Activated T-helper 1 cell treated with anti-CD3 and anti-CD28 coated beads, Interleukin-12 subunit alpha, Interleukin-12 subunit beta, Interleukin-2, Interleukin-4 antibody, amounts not matched to agents 30 ng/mL and 10 ng/mL and 1 ng/mL, durations not matched to agents 14 hours and 24 hours and 36 hours (primary cell): ENCODE measurements at places on chromosomes 4 and X. TPM values are rescaled to one million over a fixed set of nuclear protein-coding genes. Genes with fewer than 3 reads are reported as not detected.

GRCh38 chrX:17098516-17099247, 152.2 kb downstream of the REPS2 start:
- no peak for DNase-seq

GRCh38 chrX:65841263-65841662, 173.8 kb downstream of the MSN start:
- no peak for DNase-seq

- no peak for DNase-seq
Observed at GRCh38 chr4:14387647-14388046, 614.6 kb upstream of the CPEB2 start.

DNA sequence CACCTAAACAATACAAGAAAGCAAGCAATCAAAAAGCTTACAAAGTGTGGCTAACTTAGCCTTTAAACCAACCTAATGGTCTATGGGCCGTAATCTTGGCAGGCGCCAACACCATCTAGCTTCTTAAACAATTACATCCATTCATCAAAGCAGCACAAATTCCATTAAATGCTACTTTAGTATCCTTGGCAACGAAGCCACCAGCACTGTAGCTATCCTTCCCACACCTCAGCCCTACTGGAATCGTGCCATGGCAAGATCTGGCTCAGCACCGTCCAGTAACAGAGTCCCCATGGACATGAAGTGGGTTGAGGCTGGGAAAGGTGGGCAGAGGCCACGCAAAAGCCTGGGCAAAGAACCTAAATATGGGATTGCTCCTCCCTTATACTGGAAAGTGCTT, 91.6 kb upstream of the MAP3K15 start:
- no peak for DNase-seq

DNA sequence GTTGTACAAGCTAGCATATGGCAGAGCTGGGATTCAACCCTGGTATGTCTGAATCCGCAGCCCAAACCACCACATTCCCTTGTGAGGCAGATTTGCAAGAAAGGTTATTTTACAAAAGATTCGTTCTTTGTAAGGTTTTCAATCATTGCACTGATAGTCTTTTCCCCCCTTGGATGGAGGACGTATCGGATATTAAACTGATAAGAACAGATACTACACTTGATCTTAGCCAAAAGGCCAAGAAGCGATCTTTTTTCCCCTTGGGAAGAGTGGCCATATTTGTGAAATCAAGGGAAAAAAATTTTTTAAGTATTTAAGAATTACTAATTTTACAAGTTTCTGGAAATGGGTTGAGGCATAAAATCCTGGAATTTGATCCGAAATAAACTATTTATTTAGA, 34.4 kb upstream of the MSMO1 start:
- DNase-seq = no peak

GRCh38 chr4:87228262-87228860, 7.9 kb upstream of the KLHL8 start:
- DNase-seq = no peak

DNA sequence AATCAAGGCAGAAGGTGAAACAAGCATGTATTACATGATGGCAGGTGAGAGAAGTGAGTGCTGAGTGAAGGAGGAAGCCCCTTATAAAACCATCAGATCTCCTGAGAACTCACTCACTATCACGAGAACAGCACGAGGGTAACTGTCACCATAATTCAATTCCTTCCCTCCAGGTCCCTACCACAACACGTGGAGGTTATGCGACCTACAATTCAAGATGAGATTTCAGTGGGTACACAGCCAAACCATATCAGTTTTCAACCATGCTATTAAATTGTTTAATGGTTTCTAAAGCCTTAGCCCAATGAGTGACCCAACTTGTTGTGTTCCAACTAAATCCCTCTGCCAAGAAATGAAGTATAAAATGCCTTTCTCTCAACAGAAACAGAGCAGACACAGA, 519.8 kb downstream of the GBA3 start:
- no peak for DNase-seq

GRCh38 chrX:139734996-139735395, 27.0 kb upstream of the MCF2 start:
- DNase-seq = no peak

DNA sequence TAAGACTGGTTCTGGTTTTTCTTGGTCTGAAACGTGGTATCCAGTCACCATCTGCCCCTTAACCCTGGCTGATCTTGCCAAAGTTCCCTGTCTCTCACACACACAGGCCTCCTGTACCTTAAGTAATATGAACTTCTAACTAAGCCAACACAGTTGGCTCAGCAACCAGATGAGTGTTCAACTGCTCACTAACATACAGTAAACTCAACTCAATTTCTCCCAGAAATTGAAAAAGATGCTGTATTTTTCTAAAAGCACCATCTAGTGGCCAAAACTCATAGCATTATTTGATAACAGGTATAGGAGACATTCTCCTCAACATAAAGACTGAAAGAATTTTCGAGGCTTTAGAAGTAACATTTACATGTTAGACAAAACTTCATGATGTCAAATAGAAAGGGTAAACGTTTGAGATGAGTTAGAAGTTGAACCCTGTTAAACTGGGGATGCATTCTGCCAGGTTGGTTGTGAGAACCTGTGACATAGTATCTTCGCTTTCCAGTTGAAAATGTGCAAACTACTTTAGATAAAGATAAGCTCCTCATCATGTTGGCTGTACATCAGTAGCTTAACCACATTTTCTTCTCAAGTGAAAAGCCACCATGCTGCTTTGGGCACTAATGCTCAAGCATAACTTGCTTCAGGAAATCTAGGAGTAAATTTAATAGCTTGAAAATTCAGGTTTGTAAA, 31.2 kb downstream of the CCNI start:
- DNase-seq = no peak

GRCh38 chr4:153420361-153420760, 45.8 kb upstream of the TMEM131L start:
- DNase-seq = no peak

DNA sequence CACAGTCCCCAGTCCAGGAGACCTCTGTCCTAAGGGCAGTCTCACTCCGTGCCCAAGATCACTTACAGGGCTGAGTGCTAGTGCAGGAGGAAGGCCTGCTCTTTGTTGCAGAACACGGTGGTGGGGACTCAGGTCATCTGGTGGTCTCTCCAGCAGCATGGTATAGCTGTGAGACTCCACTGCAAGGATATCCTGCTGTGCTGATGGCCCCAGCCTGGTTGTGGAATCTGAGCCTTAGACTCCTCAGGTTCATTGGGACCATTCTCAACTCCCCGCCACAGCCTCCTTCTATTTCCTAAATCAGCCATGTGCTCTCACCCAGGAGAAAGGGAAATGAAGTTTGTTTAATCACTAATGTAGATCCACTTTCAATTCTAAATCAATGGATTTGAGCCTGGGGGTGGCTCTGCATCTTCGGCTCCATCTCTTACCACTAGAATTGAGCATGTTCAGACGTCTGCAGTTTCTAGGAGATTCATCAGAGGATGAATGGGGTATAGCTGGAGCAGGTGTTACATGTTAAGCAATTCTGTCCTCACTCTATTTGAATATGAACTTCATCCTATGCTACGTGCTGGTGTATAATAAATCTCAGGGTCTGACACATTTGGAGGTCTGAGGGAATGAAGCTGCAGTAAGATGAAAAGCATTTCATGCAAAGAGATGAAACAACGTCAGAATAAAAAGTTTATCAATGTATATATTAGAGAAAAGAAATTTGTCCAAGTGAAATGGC, 189.2 kb downstream of the MGST2 start:
- DNase-seq = no peak

DNA sequence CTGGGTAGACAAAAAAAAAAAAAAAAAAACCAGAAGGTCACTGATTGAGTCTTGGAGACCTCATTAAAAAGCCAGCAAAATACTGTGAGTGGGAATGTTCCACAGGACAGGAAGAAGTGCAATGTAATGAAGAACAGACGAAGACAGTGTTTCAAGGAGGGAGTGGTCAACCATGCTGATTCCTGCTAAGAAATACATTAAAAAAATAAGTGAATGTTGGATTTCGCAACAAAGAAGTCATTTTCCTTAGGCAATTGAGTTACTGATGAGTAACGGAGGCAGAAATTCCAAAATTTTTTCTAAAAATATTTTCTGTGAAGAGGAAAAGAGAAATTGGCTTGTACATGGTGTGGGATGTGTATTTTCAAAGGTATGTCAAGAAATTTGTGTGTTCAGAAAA, 94.3 kb upstream of the FAM47B start:
- DNase-seq = no peak

DNA sequence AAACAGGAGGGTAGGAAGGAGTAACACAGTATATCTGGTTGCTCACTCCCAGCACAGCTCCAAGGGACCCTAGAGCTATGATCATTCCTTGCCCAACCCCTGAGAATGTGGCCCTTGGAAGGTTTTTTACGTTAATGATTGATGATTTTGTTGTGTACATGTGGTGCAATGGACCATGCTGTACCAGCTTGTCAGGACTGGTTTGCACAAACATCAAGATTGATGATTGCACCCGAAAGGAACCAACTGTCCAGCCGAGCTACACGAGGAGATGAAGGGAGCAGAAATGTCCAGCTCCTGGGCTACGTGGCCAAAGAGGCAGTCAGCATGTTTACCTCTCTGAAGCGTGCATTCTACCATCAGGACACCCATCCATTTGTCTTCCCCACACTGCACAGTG, 83.2 kb upstream of the USP9X start:
- no peak for DNase-seq

DNA sequence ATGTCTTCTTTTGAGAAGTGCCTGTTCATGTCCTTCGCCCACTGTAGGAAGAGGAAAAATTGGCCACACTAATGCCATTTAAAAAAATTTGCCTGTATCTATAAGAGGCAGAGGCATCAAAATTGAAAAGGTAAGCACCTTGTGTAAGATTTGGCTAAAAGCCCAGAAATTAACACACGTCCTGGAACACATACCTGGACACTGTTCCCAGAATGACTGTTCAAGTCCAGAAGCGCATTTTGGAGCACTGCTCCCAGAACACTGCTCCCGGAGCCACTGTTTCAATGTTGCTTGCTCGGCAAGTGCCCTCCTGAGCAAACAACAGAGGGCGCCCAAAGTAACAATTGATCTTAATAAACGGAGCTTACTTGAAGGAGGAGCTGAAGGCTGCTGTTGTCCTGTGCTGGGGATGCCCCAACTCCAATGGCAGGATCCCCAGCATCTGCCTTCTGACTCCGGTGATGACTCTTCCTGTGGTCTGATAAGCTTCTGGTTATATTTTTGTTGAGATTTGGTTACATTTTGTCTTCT, 1958.6 kb downstream of the C4orf33 start:
- DNase-seq = no peak

DNA sequence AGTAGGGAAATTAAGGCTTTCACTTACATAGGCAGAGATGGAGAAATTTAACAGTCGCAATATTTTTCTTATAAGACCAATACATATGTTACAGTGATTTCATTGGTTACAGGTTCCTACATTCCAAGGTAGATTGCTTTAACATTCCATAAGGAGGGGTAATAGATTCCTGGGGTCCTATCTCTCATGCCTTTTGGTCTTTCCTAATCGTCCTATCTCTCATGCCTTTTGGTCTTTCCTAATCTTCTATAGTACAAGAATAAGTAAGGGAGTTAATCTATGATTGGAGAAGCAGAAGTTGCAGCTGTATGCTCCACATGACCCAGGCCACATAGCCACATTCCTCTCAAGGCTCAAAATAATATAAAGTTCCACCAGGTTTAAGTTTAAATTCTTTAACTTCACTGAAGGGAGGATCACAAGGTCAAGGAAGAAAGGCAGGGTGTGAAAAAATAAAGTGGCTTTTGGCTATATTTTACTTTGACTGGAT, 285.0 kb upstream of the BOD1L1 start:
- DNase-seq = no peak

GRCh38 chr4:7945709-7946380, 6.2 kb upstream of the AFAP1 start:
- no peak for DNase-seq

DNA sequence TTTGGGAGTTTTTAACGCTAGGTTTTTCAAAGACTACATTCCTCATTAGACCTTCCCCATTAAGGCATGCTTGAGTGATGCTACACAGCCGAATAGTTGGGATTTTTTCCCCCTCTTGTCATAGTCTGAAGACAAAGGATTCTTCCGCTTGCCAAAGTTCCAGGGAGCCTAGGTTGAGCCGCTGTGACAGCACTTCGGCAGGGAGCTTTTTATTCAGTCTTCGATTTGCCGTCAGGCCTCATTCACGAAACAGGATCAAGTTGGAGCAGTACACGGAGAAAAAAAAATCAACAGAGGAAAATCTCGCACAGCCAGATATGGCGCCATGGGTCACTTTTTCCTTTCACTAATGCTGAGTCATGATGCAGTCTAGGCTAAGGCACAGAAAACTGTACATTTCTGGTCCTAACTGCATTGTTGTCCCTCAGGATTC, 24.3 kb downstream of the SHROOM3 start:
- DNase-seq = no peak

GRCh38 chr4:108219998-108220397, 51.3 kb upstream of the LEF1 start:
- no peak for DNase-seq

GRCh38 chr4:110926841-110927400, 304.0 kb upstream of the PITX2 start:
- DNase-seq = no peak

GRCh38 chr4:157824021-157824420, 348.8 kb downstream of the GASK1B start:
- DNase-seq = no peak

- DNase-seq = no peak
Observed at GRCh38 chr4:122073615-122074014, 78.5 kb upstream of the BLTP1 start.

GRCh38 chr4:32032136-32032672, 1312.0 kb downstream of the PCDH7 start:
- DNase-seq = no peak

- DNase-seq = no peak
Observed at GRCh38 chrX:118627084-118627758, 100.2 kb upstream of the IL13RA1 start.

DNA sequence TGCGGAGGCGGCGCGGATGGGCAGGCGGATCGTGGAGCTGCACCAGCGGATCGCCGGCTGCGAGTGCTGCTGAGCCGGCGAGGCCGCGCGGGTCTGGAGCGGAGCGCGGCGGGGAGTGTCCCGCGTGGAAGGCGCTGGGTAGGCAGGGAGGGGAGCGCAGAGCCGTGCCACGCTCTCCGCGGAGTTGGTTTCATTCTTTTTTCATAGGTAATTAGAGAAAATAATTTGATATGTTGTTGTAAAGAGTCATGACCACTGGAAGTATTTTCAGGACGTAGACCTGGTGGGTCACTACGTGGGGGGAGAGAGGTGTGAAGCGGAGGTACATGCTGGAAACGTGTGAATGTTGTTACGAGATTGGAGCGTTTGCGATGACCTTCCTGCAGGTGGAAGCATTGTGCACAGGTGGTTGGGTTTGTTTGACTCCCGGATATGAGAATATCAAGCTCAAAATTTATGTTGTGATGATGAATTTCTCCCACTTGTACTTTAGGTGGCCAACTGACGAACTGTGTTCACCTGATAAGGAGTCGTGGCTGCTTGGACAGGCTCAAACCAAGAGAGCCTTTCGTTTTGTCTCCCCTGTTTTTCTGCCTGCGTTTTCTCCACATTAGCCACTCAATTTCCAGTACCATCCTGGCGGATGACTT, 19.1 kb upstream of the S100P start:
- DNase-seq = peak; percentile 60

GLRA3 gene
- not detected in 2 replicates for total RNA-seq

SFRP2 gene
- total RNA-seq = not detected in 2 replicates

VAMP7 gene
- total RNA-seq = 27.4 and 32.8 TPM in 2 replicates

VEGFD gene
- total RNA-seq = not detected in 2 replicates

ARHGEF6 gene
- 39.8 and 40.8 TPM in 2 replicates for total RNA-seq

TLL1 gene
- total RNA-seq = not detected in 2 replicates

DCX gene
- total RNA-seq = not detected in 2 replicates

ADAM29 gene
- not detected in 2 replicates for total RNA-seq

SHOX gene
- total RNA-seq = not detected in 2 replicates

LIMCH1 gene
- total RNA-seq = not detected in 2 replicates

SMR3B gene
- total RNA-seq = not detected in 2 replicates

ARX gene
- total RNA-seq = not detected in 2 replicates

ADGRG2 gene
- not detected in 2 replicates for total RNA-seq

KLF8 gene
- 6.3 and 6.7 TPM in 2 replicates for total RNA-seq
